ENCODE measurements at places on chromosomes 4 and X.

- no peak for DNase-seq
Observed at GRCh38 chr4:38620527-38621027, 43.4 kb upstream of the KLF3 start.

- no peak for DNase-seq
Observed at GRCh38 chrX:152245213-152245612, 106.8 kb upstream of the MAGEA10 start.

DNA sequence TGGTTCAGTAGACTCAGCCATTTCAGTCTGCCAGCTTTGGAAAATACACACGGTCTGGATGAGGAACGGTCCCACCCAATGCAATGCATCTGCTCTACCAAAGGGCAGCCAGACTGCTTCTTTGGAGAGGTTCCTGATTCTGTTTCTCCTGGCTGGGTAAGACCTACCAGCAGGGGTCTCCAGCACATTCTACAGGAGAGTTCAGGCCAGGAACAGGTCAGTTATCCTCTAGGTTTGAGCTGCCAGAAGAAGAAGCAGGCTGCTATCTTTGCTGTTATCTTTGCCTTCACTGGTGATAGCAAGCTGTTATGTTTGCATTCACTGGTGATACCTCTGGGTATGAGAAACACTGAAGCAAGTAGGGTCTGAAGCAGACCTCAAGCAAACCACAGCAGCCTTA lies 45.5 kb upstream of the PBDC1 start:
- peak; percentile 1 for DNase-seq

GRCh38 chr4:137360761-137361160 lies 171.5 kb downstream of the PCDH18 start:
- no peak for DNase-seq

DNA sequence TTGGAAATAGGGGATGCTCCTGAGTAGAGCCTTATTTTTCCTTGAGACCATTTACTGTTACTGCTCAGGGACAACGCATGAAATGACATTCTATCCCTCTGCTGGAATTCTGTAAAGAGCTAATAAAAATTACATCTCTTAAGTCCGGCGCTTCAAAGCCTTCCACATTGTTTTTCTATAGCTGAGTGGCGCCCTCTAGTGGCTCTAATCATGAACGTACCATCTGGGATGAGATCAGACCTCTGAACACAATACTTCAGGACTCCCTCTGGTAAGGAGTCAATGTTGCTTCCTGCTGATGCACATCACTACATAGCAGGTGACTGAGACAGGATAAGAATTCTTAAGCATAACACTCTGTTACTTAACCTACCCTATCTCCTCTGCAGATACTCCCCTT lies 6.0 kb downstream of the HMGN5 start:
- peak; percentile 62 for DNase-seq

- peak; percentile 8 for DNase-seq
Observed at GRCh38 chr4:88359558-88359957, 19.1 kb upstream of the HERC6 start.

DNA sequence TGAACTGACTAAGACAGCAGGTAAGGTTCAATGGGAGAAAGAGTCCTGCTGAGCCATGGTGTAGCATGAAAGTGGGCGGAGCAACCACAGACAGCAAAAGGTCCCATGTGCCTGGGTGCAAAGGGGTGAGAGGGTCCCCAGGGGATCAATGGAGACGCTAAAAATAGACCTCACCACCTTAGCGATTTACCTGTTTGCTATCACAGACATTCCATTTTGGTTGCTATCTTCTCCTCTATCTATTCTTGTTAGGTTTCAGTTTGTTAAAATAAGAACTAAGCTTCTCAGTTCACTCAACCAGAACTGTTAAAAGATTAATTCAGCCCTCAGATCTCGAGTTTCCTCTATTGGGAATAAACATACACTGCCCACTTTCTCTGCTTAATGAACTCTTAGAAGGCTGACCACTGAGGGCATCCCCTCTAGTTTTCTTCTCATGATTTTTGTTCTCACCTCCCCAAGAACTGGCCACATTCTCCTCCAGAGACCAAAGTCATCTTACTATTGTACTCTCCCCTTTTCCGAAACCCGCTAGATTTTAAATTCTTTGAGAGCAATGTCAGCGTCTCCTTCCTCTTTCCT lies 136.7 kb downstream of the PARM1 start:
- DNase-seq, result no peak

GRCh38 chrX:20060961-20061748 lies 55.6 kb downstream of the MAP7D2 start:
- no peak for DNase-seq

DNA sequence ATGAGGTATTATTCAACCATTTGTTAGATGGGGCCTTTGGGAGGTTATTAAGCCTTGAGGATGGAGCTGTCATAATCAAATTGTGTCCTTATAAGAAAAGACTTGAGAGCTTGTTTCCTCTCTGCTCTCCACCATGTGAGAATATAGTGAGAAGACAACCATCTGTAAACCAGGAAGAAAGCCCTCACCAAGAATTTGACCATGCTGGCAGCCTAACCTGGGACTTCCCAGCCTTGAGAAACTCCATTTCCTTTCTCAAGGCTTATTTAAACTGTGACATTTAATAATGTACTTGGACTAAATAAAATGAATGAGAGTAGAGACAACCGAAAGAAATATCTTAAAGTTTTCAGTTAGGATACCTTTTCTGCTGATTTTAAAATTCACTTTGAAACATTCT lies 83.7 kb upstream of the GC start:
- peak; percentile 26 for DNase-seq

GRCh38 chr4:1279253-1279652 lies 10.4 kb upstream of the MAEA start:
- no peak for DNase-seq

GRCh38 chr4:101667348-101667747 lies 123.2 kb upstream of the BANK1 start:
- no peak for DNase-seq

- no peak for DNase-seq
Observed at GRCh38 chr4:93983140-93983539, 154.6 kb downstream of the ATOH1 start.

DNA sequence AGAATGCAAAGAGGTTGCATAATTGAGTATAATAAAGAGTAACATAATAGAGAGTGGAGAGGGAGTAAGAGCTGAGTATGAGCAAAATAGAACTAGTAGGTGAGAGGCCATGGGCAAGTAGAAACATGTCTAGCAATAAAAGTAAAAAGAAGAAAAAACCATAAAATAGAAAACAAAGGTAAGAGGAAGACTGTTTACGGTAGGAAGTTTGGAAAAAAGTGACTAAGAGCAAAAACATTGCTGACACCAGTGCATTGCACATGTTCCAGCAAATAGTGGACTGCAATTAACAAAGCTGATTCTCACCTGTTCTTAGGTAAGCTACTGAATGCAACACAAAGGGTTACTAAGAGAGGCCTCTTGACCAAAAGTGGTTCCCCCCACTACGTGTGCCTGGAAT lies 202.9 kb downstream of the TEX13A start:
- DNase-seq, result no peak

DNA sequence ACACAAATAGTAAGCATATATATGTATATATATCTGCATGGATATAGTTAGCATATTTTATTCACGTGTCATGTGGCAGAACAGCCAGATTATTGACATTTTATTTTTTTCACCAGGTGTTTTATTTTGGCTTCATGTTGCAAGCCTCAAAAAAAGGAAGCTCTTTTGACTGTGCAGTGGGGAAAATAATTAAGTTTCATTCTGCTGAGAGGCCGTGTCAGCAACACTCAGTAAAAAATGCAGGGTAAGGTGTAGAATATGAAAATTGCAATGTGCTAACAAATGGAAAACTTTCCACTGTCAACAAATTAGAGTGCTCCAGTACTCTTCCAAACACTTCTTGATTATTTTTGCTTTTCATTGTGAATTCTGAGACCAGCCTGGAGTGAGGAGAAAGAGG lies 511.5 kb downstream of the GLUD2 start:
- no peak for DNase-seq

GRCh38 chr4:129176864-129177263 lies 80.9 kb downstream of the C4orf33 start:
- DNase-seq, result no peak

- peak; percentile 34 for DNase-seq
Observed at GRCh38 chrX:15929194-15929593, 74.6 kb upstream of the AP1S2 start.

DNA sequence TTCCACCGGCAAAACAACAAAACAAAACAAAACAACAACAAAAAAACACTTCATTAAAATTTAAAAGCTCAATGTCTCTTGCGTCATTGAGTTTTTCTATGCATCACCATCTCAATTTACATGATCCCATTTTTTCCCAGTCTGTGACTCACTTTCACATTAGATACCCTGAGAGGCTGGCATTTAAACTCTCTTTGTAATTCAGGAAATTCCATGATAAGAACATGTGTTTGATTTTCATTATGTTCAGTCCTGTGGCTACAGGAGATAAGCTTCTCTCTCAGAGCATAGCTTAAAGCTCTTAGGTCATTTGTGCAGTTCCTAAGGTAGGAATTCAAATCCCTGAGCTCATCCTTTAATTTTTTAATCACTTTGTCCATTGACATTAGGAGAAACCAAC lies 104.6 kb downstream of the NBDY start:
- peak; percentile 47 for DNase-seq

DNA sequence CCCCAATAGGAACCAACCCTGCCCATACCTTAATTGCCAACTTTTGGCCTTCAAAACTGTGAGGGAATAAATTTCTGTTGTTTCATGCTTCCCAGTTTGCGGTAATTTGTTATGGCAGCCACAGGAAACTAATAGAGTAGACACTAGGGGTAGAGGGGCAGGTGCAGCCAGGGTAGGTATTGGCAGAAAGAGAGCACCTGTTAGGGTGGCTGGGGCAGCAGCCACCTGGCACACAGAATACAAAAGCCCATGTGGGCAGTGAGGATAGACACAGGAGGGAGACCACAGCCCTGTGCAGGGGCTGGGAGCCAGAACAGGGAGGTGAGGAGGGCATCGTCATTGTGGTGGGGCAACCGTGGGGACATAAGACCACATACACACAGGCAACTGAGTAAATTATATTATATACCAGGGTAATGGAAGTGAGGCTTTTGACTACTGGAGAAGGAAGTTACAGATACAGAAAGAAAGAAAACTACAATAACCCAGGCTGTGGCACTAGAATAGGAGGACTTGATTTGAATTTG lies 28.2 kb downstream of the IRF2 start:
- DNase-seq, result no peak

DNA sequence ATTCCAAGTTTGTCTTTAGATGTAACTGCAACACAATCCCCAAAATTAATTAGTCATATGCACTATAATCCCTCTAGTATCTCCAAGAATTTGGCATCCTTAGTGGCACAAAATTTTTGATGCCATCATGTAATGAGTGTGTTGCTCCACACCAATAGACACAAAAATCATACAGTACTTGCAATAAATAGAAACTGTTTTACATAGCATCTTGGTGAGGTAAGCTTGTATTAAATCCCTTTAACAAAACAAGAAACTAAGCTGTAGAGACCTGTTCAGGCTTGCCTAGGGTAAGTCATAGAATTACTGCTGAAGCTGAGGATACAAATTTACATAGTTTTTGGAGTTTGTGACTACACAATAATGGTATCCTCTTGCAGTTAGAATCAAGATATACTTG lies 64.5 kb upstream of the PRSS12 start:
- DNase-seq, result no peak

DNA sequence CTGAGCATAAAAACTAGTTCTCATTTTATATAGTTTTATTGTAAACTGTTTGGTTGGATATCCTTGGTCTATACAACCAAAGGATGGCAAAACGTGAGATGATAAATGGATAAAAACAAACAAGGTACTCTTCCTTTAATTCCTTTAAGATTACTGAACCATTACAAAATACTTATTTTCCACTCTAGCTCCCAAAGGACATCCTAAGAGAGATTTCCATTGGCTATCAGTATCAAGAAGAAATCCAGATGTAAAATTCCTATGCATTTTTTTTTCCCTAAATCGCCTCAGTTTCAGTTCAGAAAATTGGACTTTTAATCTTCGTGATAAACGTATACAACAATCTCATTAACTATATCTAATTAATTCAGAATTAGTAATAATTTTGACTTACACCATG lies 2.3 kb downstream of the FBXL5 start:
- no peak for DNase-seq

DNA sequence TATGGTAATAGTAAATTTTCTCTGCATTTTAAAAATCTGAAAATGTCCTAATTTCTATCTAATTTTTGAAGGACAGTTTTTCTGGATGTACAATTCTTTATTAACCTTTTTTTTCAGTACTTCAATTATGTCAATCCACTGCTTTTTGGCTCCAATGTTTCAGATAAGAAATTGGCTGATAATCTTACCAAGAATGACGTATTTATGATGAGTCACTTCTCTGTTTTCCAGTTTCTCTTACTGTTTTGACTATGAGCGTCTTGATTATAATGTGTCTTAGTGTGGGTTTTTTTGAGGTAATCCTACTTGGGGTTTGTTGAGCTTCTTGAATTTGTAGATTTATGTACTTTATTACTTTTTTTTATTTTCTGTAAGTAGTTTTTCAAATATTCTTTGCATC lies 47.2 kb downstream of the UGT2B11 start:
- DNase-seq, result no peak

- DNase-seq, result no peak
Observed at GRCh38 chrX:9534686-9535085, 69.8 kb downstream of the TBL1X start.

DNA sequence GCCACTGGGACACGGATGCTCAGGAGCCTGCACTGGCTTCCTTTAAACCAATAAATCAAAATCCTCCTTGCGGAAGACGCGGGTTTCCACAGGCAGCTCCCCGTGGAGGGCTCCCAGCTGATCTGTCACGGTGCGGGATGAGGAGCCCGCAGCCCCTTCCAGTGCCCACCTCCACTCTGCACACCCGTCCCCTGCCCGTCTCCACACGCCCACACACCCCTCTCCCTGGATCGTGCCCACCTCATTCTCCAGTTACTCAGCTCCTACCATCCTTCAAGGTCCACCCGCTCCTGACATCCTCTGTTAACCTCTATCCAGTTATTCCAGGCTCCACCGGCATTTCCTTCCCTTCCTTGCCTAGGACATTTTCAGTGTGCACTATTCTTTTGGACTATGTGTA lies 895.9 kb downstream of the TRIML1 start:
- DNase-seq, result no peak

- DNase-seq, result no peak
Observed at GRCh38 chr4:57672846-57673433, 562.8 kb upstream of the IGFBP7 start.

DNA sequence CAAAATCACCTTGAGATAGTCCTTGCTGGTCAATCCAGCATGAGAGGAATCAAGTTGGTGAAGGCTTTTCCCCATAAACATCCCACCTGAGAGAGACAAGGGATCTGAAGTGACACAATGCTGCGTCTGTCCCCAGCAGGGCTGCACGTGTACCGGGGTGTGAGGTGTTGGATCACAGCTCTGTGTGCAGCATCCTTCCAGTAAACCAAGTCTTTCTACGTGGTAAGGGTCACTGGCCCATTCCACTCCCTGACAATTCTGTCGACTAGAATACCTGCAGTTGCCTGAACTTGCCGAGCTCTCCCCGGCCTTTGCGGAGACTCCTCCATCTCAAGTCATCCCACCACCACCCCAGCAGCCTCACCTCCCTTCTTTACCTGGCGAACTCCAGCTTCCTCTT lies 14.8 kb downstream of the HELT start:
- DNase-seq, result no peak

- no peak for DNase-seq
Observed at GRCh38 chr4:114879916-114880669, 233.3 kb downstream of the NDST4 start.
